ENCODE measurements at places on chromosomes 1 and 21.
A peak's percentile ranks its signal among the peaks of the same experiment; 100 is the strongest.

- no peak for DNase-seq
These were observed 78.9 kb upstream of the ARID1A start for GRCh38 chr1:26616881-26617280.

GRCh38 chr1:183806675-183807074 is 1.8 kb downstream of the RGL1 start:
- DNase-seq = no peak

DNA sequence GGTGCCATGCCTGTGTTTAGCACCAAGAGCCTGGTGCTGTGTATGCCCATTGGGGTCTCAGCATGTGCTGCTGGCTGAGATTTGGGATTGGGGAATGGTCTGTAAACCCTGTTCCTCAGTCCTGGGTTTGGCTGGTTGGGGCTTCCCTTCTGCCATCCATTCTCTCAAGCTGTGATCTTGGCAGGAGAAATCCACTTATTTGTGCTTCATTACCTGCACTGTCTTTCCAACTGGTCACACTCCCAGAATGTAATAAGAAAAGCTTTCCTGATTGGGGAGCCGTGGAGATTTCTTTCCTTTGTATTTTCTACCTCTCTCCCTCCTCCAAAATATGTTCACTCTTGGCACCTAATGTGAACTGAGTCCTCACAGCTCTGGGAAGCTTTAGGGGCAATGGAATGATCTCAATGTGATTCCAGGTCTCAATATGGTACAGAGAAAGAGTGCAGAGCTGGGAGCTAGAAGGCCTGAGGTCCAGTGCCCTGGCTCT is 23.0 kb upstream of the KCNA10 start:
- no peak for DNase-seq

DNA sequence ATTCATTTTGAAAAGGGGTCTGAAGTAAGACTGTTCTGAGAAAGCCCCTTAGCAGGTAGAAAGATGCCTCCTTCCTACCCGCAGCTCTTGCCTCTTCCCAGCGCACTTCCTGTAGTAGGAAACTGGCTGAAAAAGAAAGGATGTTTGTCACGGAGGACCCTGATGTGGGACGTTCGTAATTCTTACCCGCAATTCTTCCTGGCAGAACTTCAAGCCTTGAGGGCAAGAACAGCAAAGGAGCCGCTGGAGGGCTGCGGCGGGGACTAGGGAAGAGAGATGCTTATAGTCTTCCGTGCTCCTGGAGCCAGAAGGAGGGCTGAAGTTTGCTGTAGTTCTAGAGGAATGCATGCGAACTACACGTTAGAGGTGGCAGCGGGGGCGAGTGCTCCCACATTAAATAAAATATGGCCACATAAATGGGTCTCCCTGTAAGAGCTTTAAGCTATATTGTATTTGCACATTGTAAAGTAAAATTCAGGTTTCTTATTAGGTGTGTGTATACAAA is 6.3 kb downstream of the C1orf53 start:
- no peak for DNase-seq

DNA sequence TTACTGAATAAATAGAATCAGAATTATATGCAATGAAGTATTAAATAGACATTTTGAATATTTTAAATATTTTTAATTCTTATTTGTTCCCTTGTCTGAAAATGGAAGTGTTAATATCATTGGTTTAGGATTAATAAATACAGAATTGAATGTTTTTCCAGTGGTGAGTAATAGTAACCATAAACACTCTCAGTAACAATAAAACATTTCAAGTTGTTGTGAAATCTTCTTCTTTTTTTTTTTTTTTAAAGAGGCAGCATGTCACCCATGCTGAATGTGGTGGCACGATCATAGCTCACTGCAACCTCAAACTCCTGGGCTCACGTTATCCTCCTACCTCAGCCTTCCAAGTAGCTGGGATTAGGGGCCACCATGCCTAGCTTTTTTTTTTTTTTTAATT is 86.2 kb upstream of the ZBTB18 start:
- DNase-seq = no peak

DNA sequence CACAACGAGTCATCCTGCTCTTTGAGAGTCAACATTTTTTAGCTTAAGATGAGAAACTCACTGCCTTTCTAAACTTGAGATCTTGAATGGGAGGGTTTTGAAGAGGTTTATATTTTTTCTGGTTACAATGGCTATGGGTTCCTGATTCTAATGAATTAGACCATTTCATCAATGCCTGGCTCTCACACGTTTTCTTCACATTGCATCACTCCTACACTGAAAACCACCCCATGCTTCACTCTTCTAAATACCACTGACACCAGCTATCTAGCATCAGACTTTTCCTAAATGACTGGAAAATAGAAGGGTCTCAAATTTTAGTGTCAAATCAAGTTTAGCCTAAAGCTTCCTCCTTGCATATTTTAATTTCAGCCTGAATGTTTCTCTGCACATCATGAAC is 606.1 kb upstream of the USP24 start:
- DNase-seq = no peak

DNA sequence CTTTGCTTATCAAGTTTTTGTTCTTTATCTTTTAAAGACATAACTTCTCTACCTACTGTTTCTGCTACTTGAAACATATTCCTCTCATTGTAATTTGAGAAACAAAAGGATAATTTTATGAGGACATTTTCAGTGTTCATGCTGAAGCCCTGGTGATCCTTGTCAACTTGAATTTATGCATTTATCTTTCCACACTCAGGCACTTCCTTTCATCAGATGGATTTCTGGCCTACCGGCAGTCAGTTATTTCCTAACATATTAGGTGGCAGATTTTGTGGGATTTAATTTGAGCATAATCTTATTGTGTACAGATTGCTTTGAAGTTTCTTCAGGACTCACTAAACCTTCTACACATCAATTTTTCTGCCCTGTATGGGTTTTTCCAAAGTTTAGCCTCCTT is 75.0 kb downstream of the RGL1 start:
- no peak for DNase-seq

DNA sequence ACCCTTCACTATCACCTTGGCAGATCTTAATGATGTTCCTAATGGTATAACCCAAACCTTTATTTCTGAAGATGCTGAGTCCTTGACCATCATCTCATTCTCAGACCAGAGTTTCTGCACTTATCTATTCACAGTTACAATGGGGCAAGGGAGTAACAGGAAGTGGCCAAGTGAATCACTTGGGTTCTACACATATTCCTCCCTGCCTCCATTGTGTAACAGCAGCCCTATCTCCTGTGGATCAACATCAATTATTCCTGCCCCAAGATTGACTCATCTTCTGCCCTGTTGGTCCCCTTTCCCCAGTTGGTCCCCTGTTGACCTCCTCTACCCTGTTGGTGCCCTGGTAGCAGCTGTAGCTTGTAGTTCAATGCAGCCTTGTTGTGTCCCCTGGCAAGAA is 10.3 kb upstream of the S100A7 start:
- DNase-seq = no peak

GRCh38 chr1:151579436-151580225 is 32.2 kb upstream of the SNX27 start:
- DNase-seq = no peak

GRCh38 chr1:160342526-160342925 is 524 bp downstream of the COPA start:
- no peak for DNase-seq

DNA sequence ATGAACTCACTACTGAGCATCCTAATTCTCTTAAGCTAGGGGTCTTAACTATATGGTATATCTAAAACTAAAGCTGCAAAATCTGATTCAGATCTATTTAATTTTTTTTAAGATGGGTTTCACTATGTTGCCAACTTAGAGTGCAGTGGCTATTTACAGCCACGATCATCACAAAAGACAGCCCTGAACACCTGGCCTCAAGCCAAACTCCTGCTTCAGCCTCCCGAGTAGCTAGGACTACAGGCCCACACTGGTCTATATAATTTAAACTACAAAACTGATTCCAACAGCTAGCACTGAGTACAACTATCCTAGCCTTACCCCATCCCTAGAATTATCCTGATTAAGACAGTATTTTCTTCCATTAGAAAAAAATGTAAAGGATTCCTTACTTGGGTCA is 37.1 kb downstream of the EIF4G3 start:
- no peak for DNase-seq

GRCh38 chr1:201562659-201563405 is 23.9 kb downstream of the NAV1 start:
- no peak for DNase-seq

- DNase-seq = no peak
These were observed 5.9 kb downstream of the FOXD2 start for GRCh38 chr1:47443530-47444296.

GRCh38 chr1:157833145-157833544 is 8.5 kb downstream of the CD5L start:
- no peak for DNase-seq

DNA sequence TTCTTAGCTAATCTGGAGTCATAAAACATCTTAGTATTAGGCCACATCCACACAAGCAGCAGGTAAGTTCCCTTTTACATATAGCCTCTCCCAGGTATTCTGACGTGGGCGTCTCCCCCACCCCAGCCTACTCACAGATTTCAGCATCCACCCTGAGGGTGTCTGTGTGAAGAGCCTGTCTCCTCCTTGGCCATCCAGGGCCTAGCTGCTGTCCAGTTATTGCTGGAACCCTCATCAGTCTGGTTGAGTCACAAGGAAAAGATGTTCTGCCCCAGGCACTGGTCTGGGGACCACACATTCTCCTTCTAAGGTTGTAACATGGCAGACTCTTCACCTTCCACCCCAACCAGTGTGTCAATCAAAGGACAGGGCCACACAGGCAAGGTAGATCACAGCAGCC is 57.6 kb downstream of the ETS2 start:
- no peak for DNase-seq

DNA sequence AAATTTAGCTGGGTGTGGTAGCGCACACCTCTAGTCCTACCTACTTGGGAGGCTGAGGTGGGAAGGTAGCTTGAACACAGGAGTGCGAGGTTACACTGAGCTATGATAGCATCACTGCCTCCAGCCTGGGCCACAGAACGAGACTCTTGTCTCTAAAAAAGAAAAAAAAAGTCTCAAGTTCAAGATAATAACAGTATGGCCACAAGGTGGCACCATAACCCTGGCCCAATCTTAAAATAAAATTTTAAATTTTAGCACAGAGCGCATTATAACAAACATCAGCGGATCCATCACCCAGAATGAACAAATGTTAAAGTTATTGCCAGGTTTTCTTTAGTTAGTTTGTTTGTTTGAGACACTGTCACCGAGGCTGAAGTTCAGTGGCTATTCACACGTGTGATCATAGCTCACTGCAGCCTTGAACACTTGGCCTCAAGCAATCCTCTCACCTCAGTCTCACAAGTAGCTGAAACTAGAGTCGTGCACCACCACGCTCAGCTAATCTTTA is 2.9 kb upstream of the HTR6 start:
- DNase-seq = no peak

GRCh38 chr1:162386292-162387225 is 5.0 kb downstream of the C1orf226 start:
- DNase-seq = no peak

- DNase-seq = peak; percentile 57
These were observed 15.2 kb upstream of the ZNF692 start for GRCh38 chr1:248873993-248874533.

GRCh38 chr1:30853350-30853749 is 55.2 kb downstream of the SDC3 start:
- DNase-seq = no peak

GRCh38 chr1:22416555-22417454 is 34.8 kb upstream of the ZBTB40 start:
- peak; percentile 50 for DNase-seq

DNA sequence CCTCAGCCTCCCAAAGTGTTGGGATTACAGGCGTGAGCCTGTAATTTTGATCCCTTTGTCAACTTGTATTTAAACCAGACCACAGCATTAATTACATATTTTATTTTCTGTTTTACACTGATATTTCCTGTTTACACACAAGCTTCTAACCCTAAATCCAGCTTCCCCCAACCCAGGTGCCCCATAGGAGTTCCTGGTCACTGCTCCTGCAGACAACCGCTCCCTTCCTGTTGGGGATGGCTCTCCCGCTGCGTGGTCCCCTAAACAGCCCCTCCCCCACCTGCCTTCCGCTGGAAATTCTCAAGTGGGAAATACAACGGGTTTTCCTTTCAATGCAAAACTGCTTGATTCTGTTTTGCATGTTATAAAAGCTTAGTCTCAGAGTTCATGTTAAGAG is 3.7 kb downstream of the CSTB start:
- no peak for DNase-seq

GRCh38 chr1:243443557-243443956 is 187.7 kb downstream of the SDCCAG8 start:
- no peak for DNase-seq

DNA sequence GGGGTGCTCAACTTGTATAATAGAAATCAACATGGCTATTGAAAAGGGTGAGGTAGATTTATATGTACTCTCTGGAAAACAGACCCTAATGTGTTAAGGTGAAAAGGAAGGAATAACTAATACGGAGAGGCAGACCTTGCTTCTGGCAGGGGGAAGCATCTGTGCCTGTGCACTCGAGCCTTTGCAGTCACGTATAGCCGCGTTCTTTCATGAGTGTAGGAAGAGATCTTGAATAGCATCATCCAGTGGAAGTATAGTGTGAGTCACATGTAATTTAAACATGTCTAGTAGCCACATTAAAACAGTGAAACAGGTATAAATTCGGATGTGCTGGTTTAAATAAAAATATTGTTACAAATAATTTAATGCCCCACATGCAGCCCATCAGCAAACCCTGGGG is 3.0 kb downstream of the A3GALT2 start:
- DNase-seq = no peak

- no peak for DNase-seq
These were observed 931 bp upstream of the CLSTN1 start for GRCh38 chr1:9824702-9825089.

DNA sequence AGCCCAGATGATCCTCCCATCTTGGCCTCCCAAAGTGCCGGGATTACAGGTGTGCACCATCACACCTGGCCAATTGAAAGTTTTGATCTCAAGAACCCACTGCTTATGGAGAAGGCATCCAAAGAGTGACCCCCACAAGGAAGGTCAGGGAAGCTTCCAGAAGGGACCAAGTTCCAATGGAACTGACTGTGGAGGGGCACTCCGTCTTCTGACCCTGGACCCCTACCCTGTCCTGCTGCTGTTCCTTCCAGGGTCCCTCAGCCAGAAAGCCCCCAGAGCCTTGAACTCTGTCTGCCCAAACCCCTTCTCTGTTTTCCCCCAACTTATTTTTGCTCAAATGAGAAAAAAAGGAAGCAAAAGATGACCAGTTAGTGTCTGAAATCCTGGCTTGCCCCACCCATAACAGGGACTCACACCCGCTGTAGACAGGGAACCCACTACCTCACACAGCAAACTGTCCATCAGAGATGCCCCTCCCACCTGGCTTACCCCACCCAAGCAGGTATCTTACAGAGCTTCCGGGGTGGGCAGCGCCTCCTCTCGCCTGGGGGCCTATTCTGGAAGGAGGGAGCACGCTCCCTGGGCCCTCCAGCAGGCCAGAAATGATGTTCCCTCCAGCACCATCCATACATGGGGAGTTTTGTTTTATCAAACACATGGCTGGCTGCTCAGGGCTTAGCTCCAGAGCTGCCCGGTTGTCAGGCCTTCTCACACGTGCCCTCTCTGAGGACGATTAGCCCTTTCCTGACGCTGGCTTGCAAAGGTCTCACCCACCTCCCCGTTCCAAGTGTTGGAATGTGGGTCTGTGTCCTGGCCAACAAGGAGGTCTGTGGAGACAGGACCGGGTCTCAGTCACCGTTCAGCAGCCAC is 3.1 kb upstream of the WNT3A start:
- DNase-seq = no peak
